ENCODE measurements at places on chromosomes 1 and 21.
A peak's percentile ranks its signal among the peaks of the same experiment; 100 is the strongest.

- no peak for DNase-seq
Measured at GRCh38 chr1:71737768-71738167, 544.6 kb downstream of the NEGR1 start.

- peak; percentile 85 for DNase-seq
Measured at GRCh38 chr1:182601416-182601786, 2.8 kb downstream of the RGS16 start.

- no peak for DNase-seq
Measured at GRCh38 chr1:154956544-154956941, 644 bp upstream of the PBXIP1 start.

DNA sequence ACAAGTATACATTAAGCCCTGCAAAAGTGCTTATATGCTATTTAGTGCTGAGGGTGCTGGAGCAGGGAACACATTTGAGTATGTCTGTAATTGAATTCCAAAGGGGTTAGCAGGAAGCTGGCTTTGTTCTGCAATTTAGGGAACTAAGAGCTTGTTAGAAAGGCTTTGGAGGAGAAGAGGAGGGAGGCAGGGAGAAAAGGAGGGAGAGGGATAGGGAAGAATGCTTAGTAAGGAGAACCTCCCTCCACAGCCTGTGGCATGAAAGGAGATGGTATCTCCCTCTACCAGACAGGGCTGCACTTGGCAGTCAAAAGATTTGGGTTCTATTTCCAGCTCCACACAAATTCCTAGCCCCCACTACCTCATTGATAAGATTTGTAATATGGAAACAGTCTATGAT, 217.8 kb downstream of the DAB1 start:
- DNase-seq = no peak

DNA sequence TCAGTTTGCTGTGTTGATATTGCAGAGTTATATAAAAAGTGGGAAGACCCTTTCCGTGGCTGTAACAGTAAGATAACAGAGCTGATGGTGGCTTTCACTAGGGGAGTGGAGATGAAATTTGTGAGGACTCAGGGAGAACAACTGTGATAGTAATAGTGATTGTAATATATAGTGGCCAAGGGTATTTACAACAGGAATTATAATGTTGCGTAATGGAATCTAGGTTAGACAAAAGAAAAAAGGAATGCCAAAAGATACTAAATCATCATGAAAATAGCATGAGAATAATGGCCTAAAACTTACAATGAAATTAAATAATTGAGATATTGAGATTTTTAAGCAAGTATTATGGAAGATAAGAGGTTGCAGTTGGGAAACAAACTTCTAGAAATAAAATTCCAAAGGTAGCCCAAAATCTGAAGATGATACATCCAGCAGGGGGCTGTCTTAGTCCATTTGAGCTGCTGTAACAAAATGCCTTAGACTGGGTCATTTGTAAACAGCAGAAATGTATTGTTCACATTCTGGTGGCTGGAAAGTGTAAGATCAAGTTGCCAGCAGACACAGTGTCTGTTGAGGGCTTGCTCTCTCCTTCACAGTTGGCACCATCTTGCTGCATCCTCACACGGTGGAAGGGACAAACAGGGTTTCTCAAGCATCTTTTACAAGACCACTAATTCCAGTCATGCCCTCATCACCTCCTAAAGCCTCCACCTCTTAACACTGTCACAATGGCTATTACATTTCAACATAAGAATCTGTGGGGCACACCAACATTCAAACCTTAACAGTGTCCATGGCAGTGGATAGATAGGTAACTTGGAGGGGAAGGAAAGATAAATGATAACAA, 711.2 kb downstream of the MRPL39 start:
- peak; percentile 83 for DNase-seq

GRCh38 chr1:233543338-233544255, 70.3 kb upstream of the KCNK1 start:
- no peak for DNase-seq

GRCh38 chr1:69613414-69613813, 45.7 kb downstream of the LRRC7 start:
- no peak for DNase-seq

All from NCI-H1105 treated with DMSO at 0.1 percent for 48 hours (cell line).